ENCODE measurements at places on chromosomes 3 and 15. TPM values are rescaled to one million over a fixed set of nuclear protein-coding genes. Genes with fewer than 3 reads are reported as not detected.

GRCh38 chr3:150149651-150150051 lies 179.0 kb upstream of the PFN2 start:
- DNase-seq: no peak

DNA sequence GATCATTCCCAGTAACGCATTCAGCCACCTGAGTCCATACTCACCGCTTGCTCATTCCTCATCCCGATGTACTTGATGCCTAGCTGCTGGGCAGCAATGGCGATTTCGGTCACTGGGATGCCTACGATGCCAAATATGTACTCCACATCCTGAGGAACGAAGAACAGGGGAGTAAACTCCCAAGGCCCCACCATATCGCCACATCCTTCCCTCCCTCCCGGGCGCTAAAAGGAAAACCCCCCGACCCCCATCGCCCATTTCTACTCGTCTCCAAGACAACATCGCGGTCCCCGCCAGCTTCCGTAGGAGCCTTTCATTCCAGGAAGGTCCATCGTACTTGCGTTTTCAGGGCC lies 347 bp downstream of the HACL1 start:
- no peak for DNase-seq

DNA sequence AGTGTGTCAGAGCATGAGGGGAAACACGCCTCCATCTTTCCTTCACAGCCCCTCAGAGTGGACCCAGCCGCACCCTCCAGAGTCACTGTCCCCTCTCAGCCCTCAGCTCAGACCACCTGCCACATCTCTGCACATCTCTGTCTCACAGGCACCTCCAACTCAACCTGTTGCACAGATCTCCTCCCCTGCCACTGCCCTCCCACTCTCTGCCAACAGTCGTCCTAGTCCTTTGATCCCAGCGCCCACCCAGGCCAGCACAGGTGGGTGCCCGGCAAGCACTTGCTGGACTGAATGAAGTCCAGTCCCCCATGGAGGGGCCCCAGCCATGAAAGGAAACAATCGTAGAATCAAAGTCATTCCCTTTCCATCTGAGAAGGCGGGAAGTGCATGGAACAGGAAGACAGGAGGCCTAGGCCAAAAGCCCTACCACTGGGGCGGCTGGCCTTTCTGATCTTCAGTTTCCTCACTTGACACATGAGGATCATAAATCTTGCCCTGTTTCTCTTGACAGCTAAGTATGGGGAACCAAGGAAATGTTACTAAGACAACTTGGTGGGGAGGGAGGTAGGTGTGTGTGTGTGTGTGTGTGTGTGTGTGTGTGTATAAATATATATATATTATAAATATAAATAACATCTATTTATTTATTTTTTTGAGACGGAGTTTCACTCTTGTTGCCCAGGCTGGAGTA lies 28.1 kb downstream of the HCN4 start:
- DNase-seq: no peak

- DNase-seq: no peak
These were observed 20.8 kb downstream of the MUC4 start for GRCh38 chr3:195790901-195791300.

DNA sequence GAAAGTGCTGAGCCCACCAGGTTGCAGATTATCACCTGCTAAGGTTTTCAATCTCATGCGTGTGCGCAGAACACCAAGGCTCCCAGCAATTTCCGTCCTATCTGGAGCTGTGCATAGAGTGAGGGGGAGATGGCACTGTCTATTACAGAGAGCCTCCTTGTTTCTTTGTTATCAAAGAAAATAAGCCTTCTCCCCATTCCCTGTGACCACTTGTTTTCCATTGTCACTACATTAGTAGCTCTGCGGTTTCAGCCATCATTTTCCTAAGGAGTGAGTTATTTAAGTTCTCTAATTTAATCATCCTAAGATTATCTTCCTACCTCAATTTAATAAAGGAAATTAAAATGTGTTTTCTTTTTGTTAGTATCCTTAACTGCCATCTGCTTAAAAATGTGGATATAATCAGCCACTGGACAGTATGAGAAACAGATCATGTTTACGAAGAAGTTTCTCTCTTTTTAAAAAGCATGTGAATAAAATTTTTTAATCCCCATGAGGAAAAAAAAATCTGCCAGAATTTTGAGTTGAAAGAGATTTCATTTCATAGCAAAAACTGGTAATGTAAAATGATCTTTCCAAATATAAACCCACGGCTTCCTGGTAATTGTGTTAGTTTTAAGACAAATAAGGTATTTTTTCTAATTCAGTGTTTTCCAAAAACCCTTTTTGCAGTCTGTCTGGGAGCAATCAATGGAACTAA lies 172.3 kb upstream of the UBE2E1 start:
- DNase-seq: no peak

DNA sequence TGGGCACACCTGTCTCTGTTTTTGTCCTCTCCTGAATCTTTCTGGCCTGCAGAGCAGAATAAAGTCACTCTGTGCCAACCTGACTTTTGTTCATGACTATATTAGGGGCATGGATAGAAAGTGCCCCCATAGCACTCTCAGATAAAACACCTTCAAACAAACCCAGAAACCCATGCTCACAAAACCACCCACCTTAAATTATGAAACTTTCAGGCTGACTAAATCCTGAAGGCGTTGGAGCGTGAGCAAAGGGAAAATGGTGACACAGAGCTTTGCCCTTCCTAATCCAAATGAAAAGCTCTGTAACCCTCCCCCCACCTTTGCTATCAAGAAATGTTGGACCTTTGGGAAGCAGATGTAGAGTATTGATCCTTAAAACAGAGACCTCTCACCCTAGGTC lies 138.9 kb downstream of the IGF1R start:
- DNase-seq: no peak

- no peak for DNase-seq
These were observed 682.6 kb downstream of the ROBO1 start for GRCh38 chr3:79085171-79085570.

GRCh38 chr15:39444735-39445470 lies 136.0 kb upstream of the THBS1 start:
- DNase-seq: no peak

- DNase-seq: no peak
These were observed 479.2 kb downstream of the LPP start for GRCh38 chr3:188633206-188633605.

SNTN gene
- total RNA-seq: not detected

DAPK2 gene
- 24.4 TPM for total RNA-seq

GPR176 gene
- total RNA-seq: 2.0 TPM

TMCO5A gene
- total RNA-seq: not detected

All from G401 (cell line).